ENCODE measurements at places on chromosomes 12 and 14.

DNA sequence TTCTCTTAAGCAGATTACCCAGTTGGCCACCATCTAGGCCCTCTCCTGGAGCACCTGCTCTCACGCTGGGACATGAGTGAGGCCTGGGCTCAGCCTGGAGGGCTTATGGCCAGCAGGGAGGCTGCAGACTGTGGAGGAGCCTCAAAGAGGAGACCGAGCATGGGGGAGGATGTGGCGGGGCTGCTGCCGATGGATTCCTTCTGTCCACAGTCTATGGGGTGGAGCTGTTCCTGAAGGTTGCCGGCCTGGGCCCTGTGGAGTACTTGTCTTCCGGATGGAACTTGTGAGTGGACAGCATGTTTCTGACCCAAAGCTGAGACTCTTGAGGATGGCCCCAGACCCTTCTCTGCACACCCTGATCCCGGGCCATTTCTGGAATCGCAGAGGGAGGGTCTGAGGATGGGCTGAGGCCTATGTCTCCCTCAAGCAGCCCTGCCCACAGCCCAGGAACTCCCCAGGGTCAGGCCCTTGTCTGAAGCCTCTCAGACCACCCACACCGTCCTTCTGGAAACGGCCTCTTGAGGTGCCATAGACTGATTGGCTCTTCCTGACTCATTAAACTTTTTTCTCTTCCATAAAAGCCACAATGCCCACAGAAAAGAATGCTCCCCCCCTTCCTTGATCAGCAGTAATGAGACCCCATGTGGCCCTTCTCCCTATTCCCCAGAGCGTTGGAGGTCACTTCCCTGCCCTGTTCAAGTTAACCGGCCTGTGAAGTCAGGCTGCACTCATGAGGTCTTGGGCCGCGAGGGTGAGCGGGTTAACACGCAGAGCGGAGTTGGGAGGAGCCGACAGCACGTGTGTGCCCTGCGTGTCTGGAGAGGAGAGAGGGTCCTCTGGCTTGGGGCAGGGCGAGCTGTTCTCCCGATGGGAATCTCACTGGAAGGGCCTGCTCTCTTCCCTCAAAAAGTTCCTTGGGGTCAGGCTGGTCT lies 49.0 kb downstream of the SLC8B1 start:
- DNase-seq, result no peak

DNA sequence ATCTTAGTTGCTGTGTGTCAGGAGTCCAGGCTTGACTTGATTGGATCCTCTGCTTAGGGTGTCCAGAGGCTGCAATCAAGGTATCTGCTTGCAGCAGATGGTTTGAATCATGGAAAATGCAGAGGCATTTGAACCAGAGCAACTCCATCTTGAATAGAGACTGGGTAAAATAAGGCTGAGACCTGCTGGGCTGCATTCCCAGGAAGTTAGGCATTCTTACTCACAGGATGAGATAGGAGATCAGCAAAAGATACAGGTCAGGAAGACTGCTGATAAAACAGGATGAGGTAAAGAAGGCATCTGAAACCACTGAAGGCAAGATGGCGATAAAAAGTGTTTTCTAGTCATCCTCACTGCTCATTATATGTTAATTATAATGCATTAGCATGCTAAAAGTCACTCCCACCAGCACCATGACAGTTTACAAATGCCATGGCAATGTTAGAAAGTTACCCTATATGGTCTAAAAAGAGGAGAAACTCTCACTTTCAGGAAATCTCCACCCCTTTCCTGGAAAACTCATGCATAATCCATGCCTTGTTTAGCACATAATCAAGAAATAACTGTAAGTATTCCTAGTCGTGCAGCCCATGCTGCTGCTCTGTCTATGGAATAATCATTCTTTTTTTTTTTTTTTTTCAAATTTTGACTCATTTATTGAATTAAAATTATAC lies 218.3 kb upstream of the CPNE8 start:
- no peak for DNase-seq

DNA sequence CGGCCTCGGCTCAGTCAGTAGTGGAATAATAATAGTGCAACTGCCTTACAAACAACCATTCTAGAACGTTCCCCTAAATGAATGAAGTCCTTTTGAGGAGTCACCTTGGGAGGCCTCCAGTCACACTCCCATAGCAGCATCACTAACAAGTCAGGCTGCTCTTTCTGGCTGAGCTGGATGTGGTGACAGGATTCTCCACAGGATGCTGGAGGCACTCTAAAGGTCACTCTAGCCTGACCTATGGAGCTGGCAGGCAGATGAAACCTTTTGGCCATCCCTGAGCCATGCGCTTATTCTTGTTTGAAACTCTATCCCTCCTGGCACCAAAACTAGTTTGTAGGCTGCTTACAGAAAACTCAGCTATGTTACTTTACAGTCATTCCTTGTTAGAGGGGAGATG lies 17.9 kb upstream of the TFCP2 start:
- DNase-seq, result no peak

- peak; percentile 48 for DNase-seq
Measured at GRCh38 chr14:68292441-68293215, 473.0 kb downstream of the RAD51B start.

DNA sequence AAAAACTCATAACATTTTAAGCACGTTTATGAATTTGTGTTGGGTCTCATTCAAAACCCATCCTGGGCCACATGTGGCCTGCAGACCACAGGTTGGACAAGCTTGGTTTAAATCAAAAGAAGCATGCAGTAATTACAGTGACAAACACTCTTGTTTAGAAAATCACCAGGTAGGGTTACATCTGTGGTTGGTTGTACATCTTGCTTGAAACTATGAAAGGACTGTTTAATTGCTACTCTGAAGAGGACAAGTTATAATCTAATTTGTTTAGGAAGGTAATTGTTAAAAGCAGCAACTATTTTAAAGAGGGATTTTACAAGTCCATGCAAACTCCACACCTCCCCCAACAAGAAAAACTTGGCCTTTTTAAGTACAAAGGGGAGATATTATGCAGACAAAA lies 4.0 kb downstream of the TRIP11 start:
- DNase-seq, result no peak

- no peak for DNase-seq
Measured at GRCh38 chr12:122836027-122836921, 1.0 kb downstream of the HIP1R start.

DNA sequence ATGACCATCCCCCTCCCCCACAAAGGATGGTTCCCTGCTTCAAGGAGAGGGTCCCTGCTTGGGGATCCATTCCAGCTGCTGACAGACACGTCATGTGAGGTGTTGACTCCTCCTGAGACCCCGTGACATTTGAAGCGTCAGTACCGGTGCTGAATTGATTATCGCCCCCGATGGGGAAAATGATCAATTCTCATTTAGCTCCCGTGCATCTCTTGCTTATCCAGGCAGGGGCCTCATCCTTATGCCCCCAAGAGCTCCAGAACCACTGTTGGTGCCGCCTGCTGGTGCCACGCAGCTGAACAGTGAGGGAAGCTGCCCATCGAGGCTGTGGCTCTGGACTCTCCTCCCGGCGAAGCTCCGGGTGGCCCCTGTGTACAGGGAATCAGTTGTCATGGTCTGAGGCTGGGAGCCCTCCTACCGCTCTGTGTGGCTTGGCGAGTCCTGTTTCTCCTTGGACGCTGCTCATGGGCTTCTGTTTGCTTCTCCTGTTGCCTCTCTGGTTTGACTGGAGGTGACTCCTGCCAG lies 4.6 kb downstream of the KIF26A start:
- no peak for DNase-seq

DNA sequence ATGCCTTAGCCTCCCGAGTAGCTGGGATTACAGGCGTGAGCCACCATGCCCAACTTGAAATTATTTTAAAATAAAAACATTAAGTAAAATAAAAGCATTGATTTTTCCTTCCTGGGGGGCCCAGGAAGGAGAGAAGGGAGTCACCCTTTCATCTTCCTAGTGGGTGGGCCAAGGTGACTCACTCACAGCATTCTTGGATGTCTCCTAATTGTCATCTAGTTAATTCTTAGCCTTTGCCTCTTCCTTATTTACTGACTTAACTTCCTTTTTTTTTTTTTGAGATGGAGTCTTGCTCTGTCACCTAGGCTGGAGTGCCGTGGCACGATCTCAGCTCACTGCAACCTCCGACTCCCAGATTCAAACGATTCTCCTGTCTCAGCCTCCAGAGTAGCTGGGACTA lies 29.2 kb downstream of the TMEM120B start:
- DNase-seq, result no peak

DNA sequence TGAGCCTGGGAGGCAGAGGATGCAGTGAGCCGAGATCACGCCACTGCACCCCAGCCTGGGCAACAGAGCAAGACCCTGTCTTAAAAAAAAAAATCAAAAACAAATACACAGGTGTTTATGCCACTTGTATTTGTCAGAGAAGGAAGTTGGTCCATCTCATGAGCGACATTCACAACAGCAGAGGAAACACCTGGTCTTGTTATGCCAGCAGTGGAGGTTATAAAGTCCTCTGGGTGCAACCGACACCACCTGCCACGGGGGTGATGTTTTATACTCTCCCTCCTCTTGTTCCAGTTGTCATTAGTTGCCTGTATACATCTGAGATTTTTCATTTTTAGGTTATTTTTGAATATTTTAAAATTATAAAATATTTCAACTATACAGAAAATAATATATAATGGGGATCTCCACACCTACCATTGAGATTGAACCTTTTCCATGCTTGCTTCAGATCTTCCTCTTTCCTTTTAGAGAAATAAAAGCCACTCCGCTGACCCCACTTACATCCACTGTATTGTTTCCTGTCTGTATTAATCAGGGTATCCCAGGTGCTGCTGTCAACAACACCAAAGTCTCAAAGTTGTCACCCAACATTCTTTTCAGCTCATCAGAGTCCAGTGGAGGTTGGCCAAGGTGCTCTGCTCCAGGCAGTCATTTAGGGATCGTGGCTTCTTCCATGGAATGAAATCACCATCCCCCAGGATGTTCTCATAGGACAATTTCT lies 65.1 kb downstream of the RNFT2 start:
- DNase-seq, result no peak

DNA sequence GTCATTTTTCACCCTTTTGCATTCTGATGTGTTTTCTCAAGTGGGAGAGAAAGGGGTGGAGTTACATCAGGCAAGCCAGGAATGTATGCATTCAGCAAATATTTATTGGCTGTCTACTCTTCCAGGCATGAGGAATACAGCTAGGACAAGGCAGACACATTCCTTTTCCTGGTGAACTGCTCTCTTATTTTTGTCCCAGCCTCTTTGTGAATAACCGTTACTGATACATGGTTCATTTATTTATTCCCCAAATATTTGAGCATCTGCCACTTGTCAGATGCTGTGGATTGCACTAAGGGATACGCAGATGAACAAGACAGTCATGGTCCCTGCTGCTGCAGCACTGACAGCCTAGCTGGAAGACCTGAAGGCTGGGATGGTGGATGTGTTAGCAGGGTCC lies 6.1 kb downstream of the PELI2 start:
- peak; percentile 70 for DNase-seq

DNA sequence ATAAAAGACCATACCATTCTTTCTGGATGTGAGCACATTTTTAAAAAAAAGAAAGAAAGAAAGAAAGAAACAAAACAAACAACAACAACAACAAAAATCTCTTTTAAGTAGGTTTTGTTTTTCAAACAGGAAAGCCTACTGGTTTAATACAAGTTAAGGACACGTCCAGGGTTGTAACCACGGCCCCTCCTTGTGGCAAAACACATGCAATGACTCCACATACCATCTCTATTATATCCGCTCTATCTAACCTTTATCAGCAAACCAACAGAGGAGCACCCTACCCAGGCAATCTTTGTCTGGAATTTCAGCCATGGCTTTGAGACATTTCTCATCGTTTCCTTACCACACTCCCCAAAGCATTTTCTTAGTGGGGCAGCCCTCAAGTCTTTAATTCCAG lies 360.5 kb upstream of the TMPO start:
- peak; percentile 3 for DNase-seq

DNA sequence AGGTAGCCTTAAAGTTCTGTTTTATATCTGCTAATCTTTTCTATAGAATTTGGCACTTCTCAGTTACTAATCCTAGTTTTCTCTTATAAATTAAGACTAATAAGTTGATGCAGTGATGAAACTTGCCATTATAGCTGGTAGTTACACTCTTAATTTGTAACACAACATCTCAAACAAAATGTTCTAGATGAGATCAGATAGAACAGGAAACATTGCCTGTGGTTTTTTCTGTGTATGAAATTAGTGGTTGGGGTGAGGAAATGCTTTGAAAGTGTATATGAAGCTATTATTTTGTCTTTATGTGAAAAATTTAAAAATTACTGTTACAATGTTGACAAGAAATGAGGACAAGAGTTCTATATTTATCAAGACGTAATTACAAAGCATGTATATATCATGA lies 91.9 kb downstream of the PCNX1 start:
- DNase-seq, result no peak

GRCh38 chr14:84442521-84442920 lies 1087.4 kb upstream of the FLRT2 start:
- DNase-seq, result no peak

DNA sequence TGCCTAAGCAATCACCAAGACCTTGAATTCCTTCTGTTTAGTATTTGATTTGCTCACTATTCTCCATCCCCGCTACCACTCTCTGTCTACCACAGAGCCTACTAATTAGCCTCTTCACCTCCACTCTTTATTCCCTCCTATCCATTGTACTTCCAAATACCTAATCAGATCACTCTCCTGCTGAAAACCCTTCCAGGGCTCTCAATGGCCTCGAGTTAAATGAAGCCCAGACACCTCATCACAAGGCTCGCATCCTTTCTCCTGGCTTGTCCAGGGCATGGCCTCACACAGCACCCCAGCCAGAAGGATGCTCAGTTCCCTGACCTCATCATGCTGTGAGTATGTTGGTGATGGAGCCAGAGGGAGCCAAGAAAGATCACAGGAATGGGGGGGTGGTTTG lies 71.4 kb upstream of the PRMT8 start:
- DNase-seq, result no peak

- DNase-seq, result no peak
Measured at GRCh38 chr12:53160673-53161072, 19.8 kb upstream of the ZNF740 start.

DNA sequence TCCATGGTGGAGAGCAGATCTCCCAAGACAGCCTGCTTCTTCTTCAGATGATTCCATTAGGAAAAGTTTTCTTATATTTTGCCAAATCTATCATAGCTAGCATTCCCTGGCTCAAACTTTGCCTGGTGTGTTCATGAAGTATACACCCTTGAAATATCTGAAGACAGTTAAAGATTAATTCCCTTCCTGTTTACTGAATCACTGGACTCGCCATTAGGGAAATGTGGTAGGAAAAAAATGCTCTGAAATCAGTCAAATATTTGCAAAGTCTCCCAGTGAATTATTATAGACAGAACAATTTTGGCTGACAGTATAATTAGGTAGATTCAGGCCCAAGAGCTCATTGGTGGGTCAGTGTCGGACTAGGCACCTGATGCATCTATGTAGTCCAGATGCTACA lies 86.5 kb downstream of the PDZRN4 start:
- peak; percentile 55 for DNase-seq

DNA sequence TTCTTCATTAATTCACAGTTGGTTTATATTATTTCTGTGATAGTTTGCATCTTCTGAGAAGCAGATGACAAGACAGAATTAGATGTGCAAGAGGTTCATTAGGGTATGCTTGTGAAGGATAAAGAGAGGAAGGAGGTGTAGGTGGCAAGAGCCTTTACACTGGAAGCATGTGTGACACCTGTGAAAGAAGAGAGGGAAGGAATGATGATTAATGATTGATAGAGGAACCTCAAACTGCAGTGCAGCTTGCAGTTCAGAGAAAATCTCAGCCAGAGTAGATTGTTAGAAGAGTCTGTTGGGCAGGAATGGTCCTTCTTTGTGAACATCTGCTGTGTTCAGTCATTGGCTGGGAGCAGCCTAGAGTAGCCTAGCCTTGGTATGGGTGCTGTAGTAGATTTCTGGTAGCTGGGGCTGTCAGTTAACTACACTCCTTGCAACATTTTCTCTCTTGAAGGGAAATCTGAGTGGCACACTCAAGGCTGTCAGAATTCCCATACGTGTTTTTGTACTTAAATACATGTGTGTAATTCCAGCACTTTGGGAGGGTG lies 9.0 kb downstream of the RCOR1 start:
- DNase-seq, result no peak

Data from fibroblast of upper back skin (primary cell).